NCI-H524 (cell line): ENCODE measurements at places on chromosomes 1 and 21.
A peak's percentile ranks its signal among the peaks of the same experiment; 100 is the strongest.

- DNase-seq: no peak
Measured at GRCh38 chr1:218760601-218761570, 412.8 kb upstream of the LYPLAL1 start.

- DNase-seq: no peak
Measured at GRCh38 chr21:33293811-33294216, 27.6 kb downstream of the IL10RB start.

DNA sequence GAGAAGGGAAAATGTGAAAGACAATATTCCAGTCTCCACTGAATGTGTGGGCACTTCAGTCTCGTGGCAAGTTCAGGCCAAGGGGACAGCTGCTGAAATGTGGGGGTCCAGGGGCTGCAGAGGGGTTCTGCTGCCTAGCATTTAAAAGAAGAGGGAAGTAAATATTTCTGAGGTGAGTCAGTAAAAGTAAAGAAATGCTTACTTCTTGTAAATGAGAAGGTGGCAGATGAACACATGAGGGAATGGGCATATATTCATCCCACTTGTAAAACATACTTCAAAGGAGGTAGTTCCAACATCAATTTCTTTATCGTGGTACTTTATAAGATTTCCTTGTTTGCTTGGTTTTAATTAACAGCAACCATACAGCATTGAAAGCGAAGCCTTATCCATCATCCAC is 63.1 kb upstream of the HIVEP3 start:
- no peak for DNase-seq

DNA sequence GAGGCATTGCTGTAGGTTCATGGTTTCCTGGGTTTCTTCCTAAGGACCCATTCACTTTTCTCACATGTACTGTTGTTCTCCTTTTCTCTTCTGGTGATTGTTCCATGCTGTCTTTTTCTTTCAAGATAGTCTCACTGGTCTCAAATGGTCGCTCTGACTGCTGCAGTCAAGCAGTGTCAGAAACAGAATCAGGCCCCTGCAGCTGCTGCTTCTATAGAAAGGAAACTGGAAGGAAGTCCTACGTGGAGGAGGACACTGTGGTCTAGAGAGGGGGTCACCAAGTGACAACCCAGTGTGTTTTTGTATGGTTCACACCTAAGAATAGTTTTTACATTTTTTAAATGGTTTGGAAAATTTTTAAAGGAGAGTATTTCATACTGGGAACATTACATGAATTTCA is 2.4 kb downstream of the NECAP2 start:
- no peak for DNase-seq

DNA sequence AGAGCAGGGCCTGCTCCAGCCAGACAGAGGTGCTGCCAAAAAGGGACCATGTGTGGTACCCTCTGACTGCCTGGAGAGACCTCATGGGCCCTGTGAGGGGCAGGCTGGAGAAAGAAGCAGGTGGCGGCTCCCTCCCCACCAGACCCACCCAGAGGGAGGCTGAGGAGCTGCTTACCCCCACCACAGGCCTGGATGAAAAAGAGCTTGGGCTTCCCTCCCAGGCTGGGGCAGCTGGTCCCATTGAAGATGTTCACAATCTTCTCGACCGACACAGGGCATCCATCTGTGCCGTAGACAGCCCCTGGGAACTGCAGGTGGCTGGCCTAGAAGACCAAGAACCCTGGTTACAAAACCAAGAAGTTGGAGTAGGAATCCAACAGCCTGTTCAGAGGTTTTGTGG is 19.6 kb downstream of the CASP9 start:
- no peak for DNase-seq

DNA sequence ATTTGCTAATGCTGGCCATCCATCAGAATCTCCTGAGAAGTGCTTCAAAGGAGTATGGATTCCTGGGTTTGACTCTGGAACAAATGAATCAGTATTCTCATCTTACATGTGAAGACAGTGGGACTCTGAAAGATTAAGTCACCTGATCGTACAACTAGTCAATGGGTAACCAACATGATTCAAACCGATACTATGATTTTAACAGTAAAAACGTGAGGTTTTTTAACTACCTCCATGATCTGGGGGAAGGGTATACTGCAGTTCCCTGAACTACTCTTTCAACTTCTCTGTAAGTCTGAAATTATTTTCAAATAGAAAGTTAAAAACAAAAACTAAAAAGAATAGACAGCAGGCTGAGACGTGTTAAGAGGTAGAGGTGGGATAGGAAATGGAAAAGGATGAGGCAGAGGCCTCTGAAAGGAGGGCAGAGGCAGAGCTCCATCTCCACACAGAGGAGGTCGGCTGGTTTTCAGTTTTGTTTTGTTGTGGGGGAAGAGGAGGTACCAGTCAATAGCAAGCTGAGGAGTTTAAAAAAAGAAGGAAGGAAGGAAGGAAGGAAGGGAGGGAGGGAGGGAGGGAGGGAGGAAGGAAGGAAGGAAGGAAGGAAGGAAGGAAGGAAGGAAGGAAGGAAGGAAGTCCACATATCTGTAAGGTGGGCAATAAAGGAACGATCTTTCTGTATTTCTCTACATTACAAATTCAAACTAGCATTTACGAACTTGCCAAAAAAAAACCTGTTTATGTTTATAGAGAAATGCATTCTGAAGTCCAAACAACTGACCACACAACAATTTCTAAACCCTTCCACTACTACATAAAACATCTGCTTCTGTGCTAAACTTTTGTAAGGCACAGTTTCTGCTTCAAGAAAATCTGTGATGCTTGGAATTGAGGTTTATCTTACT is 213.1 kb downstream of the RERE start:
- DNase-seq: no peak

DNA sequence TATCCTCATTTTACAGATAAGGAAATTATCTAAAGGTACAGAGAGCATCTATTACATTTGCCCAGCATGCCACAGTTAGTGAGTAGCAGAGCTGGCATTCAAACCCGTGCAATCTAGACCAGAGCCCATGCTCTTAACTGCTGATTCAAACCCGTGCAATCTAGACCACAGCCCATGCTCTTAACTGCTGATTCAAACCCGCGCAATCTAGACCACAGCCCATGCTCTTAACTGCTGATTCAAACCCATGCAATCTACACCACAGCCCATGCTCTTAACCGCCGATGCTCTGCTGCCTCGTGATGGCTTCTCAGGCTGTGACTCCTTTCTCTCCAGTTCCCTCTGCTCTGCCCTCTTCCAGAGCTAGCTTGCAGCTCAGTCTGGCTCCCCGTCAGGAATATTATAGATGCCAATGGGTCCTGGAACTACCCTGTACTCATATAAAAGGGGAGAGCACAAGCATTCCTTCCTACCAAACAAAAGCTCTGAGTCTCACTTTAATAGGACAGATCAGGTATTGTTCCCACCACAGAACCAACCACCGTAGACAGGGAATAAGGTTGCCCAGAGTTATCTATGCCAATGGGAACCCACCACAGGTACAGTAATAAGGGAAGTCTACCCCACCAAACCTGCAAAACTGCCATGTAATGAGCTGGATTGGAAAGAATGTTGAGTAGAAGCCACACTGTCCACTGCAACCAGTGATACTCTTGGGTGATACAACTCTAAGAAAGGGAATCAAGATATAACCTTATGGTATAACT is 78.4 kb downstream of the SMYD3 start:
- no peak for DNase-seq

DNA sequence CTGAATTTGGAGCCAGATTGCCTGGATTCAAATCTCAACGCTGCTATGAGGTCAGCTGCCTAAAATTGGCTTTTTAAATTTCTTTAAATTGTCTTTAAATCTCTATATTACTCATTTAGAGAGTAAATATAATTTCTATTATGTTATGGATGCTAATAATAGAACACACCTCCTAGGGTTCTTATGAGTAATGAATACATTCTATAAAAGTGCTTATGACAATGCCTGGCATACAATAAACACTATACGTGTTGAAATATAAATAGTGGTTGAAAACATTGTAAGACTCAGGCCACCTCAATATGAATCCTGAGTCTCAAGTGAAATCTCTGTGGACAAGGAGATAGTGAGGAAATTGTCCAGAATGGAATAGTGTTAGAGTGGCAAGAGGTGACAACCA is 31.0 kb upstream of the PHGDH start:
- no peak for DNase-seq

GRCh38 chr1:235503403-235504121 is 690 bp downstream of the B3GALNT2 start:
- DNase-seq: peak; percentile 23

DNA sequence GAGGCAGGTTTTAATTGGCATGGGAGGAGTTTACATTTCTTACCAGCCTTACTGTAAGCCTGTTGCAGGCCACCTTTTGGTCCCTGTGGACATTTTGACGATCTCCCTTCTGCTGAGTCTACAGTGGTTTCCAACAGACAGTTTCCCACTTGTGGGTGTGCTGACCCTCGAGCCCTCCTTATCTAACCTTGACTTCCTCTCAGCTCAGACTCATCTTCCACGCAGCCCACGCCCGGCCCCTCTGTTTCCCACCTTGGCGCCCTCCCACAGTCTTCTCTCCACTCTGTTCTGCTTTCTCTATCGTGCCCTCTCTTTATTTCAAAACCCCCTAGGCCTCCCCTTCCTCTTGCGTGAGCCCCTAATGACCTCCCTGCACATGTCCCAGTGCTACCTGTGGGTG is 6.1 kb upstream of the ARL8A start:
- DNase-seq: no peak

DNA sequence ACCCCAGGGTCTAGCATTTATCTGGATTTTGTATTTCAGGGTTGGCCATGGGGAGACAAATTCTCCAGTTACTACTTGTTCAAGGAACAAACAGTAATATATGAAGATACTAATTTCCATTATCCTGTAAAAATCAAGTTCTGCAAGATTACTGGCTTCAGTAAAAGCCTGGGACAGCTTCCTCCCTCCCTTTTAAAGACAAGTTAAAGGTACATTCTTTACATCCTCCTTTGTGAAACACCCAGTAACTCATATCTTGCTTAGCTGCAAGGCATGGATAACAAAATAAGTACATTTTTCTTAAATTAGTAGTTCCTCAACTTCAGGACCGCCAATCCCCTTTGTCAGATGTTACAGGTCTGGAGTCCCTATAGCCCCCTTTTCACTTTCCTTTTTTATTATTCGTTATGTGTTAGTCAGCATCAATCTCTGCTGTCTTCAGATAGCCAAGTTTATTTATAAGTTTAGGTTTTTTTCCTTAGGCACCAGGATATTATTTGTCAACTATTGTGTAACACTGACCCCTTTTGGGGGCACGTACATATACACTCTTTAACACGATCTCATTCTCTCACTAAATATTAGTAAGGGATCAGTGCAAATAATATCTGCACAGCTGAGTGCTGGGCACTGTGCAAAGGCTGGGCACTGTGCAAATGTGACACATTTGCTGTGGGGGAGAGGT is 9.8 kb downstream of the ERRFI1 start:
- DNase-seq: no peak

DNA sequence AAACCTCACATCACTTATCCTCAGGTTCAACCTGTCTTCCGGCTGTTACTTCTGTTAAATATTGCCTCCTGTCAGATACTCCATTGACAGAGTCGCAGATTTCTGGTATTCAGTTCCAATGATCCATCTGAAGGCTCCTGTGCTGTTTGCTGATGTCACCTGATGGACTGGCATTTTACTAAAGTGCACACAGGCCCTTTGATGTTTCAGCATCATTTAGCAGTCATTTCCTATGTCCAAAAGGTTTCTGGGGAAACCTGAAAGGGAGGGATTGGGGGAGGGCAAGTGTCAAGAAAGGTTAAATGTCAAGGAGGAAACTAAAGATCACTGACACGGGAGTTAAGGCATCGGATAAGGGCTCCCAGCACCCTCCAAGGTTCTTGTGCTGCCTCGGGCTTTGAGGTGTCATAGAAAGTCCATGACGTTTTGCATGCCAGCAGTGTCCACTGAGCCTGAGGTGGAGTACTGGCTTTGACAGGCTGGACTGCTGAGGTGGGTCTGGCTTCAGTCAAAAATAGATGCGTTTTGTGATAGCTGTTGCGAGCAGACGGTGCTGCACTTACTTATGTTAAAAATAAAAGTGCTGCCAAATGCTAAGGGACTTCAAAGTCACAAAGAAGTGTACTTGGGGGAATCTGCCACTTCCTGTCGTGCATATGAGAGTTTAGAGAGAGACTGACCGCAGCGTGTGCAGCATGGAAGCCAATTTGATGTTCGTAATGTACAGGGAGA is 30.8 kb downstream of the XCL2 start:
- DNase-seq: no peak

DNA sequence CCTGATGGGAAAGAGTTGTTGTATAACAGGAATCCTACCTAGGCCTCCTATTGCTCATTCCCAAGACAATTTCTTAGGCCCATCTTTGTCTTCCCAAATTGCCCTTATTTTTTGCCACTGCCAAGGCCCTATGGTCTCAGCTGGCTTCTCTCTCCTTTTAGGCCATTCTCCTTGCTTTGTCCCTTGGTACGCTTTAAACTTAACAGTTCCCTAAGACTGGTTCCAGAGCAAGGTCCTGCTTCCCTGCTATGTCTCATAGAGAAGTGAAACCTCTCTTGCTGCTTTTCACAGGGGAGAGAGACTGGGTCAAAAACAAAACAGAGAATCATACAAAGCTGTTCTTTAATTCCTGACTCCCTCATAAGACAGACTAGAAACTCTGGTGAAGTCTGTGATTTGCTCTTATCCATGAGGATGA is 77.1 kb downstream of the XCL2 start:
- DNase-seq: no peak

DNA sequence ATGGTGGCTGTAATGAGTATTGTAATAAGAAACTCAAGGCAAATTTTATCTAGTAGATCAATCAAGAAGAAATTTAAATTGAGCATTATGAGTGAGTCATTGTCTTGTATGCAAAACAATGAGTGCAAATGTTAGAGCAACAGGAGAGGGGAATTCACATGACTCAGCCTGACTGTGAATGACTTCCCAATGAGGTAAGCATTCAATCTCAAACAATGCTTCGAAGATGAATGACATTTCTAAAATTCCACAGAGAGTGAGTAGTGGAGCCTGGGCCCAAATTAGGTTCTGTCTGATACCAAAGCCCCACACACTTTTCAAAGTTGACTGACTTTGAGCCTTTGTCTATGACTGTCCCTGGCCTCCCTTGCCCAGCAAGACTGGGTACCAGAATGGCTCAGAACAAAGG is 738.0 kb downstream of the PTPRU start:
- DNase-seq: no peak

DNA sequence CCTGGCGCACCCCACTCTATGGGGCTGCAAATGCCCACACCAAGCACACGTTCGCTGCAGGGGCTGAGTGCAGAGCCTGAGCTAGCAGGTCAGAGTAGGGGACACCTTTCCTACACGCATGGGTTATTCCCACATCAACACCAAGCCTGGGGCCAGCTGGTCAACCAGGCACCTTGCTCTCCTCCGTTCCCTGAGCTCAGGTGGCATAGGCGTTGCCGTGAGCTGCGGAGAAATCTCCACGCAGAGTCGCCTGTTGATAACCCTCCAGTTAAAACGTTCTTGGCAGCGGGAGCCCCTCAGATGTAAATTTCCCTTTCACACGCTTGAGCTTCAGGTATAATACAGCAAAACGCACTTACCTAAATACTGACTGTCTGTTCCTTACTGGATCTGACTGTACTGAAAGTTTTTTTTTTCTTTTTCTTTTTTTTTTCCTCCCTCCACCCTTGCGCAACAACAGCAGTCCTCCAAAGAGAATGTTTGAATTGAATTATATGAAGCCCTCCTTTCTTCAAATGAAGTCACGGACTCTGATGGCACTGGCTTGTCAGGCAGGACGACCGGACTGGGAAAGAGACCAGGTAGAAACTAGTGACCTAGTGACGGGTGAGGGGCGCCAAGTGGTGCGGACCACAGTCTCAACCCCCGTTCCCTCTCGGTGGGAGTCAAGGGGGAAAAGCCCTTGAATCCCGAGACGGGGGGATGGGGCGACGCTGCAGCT is 2.1 kb downstream of the BRINP3 start:
- DNase-seq: no peak
